ENCODE measurements at places on chromosomes 7 and 10.

DNA sequence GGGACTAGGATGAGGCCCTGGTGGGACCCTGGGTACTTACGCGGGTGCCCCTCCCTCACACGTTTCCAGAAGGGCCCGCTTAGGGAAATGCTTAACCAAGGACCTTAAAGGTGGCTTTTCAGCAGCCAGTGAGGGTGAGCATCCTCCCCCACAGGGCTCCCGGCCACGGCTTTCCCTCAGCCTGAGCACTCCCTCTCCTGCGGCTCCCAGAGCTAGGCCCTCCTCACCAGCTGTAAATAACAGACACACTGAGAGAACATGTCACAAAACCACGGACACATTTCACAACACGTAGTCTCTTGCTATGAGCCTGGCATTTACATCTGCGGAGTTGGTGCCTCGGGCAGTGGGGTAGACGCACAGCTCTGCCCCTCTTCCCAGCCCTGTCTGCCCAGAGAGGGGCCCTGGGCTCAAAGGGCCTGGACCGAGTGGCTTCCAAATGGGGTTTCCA, 25.2 kb downstream of the GRID1 start:
- no peak for DNase-seq

DNA sequence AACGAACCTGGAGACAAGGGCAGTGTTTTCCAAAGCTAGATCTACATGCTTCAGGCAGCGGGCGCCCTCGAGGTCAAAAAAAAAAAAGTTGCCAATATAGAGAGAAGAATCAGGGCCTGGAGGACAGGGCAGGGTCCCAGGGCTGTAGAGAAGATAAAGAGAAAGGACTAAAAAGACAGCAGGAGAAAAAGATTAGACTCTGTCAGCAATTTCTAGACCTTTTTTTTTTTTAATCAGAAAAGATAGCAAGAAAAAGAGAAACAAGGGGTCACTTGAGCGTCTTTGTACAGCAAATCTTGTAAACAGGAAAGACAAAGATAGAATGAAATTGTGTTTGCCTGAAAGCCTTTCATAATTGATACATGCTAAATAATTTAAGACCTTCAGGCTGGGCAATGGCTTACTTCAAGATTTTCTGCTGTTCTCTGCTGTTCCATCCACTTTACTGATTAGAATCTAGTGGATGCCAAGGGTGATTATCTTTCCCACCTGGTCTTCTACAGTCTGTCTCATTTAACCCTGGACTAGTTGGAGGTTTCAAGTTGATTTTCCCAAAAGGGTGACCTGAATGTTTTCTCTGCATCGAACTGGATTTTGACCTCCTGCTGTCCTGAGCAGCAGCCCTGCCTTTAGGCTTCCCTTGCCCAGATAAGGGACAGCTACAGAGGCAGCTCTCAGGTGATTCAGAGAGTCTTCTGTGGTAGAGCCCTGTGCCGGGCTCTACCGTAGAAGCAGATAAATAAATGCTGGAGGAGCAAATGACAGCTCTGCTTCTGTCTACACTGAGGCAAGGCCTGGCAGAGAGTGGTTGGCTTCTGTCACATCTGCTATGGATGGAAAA, 5.1 kb downstream of the LMOD2 start:
- DNase-seq = no peak

- no peak for DNase-seq
These were observed 57.9 kb downstream of the SDK1 start for GRCh38 chr7:3358991-3359390.

GRCh38 chr7:200704-201103, 8.3 kb downstream of the FAM20C start:
- DNase-seq = no peak

DNA sequence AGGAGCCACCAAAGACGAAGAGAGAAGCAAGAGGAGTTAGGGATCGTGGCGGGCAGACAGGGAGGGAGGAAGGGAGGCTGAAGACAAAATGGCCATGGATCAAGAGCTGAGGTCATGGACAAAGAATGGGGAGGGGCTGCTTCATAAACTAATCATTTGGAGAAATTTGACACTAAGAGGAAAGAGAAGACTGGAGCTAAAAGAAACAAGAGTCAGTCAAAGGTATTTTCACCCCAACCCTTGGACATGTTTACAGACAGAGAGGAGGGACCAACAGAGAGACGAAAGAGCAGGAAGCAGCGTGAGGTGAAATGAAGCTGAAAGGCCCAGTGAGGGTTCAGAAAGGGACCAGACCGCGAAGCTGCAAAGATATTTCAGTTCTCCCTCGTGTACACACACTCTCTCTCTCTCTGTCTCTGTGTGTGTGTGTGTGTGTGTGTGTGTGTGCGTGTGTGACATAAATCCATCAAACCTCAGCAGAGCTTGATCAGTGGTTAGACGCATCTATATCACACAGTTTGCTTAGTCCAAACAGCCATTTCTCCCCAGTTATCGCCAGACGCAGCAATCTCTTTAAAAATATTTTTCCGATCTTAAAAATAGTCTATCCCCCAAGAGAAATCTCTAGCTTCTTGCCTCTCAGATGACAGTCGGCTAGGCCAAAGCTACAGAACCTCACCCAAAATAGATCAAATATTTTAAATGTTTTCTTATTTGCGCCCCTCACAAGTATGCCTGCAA, 12.5 kb upstream of the CALD1 start:
- no peak for DNase-seq

DNA sequence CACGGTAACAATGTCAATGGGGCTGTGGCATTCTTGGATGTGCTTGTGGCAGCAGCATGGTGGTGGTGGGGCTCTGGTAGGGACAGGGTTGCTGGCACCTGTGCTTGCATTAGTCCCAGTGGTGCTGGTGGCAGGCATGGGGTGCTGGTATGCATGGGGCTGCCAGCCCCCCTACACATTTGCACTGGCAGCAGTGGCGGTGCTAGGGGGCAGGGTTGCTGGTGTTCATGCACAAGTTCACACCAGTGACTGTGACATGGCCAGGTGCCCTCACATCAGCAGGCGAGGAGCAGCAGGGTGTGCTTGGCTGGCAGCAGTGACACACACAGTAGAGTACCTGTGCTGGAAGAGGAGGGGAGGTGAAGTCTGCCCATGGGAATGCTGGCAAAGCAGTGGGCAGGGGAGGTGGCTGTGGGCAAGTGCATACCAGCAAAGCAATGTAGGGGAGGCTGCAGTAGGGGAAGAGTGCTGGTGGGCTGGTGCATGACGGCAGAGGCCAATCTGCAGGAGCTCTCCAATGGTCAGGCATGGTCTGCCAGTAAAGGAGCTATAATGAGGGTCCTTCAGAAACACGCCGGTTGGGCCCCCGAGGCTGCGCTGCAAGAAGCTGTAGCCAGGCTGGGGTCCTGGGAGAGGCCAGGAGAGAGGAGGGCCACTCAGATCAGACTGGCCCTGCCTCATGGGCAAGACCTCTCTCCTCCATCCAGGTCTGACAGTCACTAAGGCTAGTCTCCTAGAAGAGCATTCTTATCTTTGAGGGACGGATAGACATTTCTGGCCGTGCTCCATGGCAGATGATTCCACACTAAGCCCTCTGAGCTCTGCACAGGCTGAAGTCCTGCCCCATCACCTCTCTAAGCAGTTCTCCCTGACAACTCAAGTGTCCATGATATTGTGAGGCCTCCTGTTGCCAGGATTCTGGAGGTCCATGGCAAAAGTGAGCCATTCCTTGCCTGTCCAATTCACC, 406.4 kb downstream of the SEMA3D start:
- no peak for DNase-seq

DNA sequence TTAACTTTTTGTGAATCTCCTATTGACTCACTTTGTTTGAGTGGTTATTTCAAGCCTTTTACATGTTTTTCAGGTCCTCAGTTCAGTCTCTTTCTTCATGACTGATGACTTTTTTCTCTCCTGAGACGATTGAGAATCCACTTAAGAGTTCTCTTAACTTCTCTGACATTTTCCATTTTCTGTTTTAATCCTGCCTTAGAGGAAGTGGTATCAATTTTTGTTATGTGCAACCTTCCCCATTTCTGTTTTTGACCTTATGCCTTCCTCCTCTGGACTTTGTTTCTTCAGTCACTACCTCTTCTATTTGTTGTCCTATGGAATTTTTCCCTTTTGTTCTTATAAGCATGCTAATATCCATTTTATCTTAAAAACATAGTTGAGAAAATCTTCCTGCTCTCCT, 2.4 kb downstream of the PSMC2 start:
- DNase-seq = no peak

GRCh38 chr10:122490786-122491680, 29.7 kb downstream of the HTRA1 start:
- no peak for DNase-seq

All from activated naive CD4-positive, alpha-beta T cell (primary cell).